ENCODE measurements at places on chromosomes 16 and 17.
A peak's percentile ranks its signal among the peaks of the same experiment; 100 is the strongest.

DNA sequence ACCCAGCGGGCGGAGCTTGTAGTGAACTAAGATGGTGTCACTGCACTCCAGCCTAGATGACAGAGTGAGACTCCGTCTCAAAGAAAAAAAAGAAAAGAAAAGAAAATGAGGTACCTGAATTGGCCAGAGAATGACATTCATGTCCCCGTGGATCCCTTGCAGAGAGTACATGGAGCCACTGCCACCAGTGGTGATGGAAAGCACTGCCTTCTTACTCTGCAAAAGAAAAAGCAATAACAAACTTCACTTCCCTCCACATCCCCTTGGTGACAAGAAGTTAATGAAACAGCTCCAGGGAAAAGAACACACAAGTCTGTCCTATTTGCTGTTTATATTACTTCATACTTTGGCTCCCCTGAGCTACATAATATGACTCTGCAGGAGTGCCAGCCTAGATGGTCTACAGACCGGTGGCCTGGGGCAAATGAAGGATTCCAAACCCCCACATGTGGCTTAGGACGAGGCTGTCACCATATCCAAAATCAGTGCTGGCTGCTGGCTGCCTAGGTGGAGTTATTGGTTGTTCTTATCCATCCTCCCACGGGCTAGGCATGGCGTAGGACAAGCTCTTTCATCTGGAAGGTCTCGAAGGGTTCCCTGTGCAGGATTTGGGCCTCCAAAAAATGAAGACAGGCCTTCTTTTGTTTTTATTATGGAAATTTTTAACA is 13.3 kb downstream of the NQO1 start:
- DNase-seq, result no peak

GRCh38 chr17:19311016-19311415 is 51.5 kb downstream of the B9D1 start:
- DNase-seq, result no peak

DNA sequence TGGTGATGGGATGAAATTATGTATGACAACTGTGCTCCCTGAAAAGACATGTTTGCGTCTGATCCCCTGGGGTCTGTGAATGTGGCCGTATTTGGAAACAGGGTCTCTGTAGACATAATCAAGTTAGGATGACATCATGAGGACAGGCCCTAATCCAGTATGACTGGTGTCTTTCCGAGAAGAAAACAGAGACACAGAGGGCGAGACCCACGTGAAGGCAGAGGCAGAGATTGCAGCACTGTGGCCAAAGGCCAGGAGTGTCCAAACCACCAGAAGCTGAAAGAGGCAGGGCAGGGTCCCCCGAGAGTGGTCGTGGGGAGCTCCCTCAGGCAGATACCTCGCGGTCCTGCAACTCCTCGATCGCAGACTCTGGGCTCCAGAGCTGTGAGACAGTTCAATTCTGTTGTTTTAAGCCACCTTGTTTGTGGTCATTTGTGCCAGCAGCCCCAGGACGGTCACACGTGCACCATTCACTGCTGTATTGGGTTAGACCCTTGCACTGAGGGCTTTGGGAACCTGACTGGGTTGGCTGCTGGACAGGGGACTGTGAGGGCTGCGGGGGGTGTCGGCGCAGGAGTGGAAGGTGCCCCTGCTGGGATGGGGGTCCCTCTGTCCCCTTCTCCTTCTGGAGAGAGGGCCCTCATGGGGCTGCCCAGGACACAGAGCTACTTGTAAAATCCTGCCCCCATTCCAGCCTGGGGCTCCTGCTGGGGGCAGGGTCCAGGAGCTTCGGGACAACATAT is 27.7 kb downstream of the METRNL start:
- no peak for DNase-seq

- no peak for DNase-seq
These were observed 40.3 kb upstream of the CRHR1 start for GRCh38 chr17:45743626-45744326.

GRCh38 chr17:11391134-11391533 is 150.1 kb downstream of the SHISA6 start:
- peak; percentile 29 for DNase-seq

DNA sequence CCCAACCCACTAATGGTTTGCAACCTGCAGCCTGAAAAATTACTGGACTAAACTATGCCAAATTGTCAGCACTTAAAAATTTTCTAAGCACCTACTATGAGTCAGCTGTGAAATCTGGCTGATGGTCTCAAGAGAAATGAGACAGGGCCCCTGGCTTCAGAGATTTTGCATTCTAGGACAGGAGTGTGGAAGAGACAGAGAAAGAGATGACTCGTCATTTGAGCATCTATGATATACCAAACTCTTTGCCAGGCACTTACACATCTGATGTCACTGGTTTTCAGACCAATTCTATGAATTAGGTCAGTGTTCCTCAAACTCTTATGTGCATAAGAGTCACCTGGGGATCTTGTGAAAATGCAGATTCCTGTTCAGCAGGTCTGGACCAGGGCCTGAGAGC is 44.4 kb downstream of the CLEC19A start:
- no peak for DNase-seq

DNA sequence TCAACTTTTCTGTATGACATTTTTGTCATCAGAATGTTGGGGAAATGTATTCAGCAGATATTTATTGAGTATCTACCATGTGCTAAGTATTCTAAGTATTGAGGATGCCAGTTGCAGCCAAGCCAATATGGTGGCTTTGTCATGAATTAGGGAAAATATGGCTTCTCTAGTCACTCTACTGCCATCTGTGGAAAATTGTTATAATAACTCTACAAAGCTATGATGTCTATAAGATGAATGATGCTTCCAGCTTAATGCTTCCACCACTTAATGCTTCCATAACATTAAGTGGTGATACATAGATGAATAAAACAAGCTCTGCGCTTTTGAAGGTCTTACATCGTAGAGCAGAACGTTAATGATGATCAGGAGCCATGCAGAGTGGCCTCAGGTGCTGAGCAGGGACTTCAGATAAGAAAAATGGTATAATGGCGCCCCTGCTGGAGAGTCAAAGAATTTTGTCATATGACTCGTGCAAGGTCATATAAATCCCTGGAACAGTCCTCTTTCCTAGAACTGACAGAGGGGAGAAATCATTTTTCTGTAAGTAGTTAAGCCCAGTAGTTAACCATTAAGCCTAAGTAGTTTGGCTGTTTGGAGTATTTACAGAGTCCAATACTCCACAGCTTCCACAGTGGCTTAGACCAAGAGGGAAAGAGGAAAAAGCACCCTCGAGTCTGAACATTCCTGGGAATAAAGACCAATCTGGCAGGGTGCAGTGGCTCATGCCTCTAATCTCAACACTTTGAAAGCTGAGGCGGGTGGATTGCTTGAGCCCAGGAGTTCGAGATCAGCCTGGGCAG is 2.7 kb upstream of the TMIGD1 start:
- peak; percentile 67 for DNase-seq

DNA sequence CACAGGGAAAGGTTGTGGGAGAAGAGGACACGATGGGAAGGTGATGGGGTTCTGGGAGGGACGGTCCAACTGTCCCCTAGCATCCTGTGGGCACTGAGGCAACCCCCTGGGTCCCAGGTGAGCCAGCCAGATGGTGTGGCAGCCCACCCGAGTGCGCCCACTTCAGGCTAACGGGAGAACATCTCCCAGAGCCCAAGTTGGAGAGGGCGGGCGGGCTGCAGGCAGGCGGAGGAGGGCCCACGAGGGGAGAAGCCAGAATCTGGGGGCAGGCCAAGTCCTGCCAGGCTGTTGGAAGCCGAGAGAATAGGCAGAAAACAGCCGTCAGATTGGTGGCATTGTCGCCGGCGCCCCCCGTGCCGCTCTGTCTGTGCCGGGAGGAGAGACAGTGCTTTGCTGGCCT is 13.8 kb upstream of the ABCC3 start:
- DNase-seq, result peak; percentile 49

- DNase-seq, result no peak
These were observed 17.3 kb upstream of the KCNJ12 start for GRCh38 chr17:21358682-21359482.

- peak; percentile 75 for DNase-seq
These were observed 6.3 kb downstream of the VWA3A start for GRCh38 chr16:22098405-22099255.

DNA sequence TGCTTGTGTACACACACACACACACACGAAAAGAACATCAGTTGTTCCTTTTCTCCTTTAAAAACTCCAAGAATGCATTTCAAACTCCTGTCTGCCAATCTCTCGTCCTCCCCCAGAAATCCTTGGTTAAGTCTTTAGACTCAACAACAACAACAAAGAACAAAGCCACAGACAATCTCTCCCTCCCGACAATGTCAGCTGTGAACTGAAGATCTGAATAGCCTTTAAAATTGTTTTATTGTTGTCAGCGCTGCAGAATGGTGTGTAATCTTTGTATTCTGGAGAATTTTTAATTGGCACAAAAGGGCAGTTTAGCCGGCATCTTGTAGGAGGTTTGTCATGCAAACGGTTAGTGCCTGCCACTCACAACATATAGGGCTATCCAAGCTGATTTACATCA is 219.5 kb downstream of the MSI2 start:
- DNase-seq, result peak; percentile 48

DNA sequence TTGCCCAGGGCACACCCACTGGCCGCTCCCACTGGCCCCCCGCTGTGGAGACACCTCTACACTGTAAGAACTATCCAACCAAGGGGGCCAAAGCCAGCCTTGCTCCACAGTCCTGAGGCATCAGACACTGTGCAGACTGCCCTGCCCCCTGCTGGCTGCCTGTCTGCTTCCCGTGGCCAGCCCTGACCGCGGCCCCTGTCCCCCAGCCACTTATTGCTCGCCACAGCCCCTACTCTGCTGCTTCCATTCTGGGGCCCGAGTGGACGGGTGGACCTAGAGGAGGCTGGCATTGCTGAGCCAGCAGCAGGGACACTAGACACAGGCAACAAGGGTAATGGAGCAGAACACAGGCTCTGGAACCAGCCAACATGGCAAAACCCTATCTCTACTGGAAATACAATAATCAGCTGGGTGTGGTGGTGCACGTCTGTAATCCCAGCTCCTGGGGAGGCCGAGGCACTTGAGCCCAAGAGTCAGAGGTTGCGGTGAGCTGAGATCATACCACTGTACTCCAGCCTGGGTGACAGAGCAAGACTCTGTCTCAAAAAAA is 19.7 kb upstream of the LRRC37A3 start:
- DNase-seq, result peak; percentile 75

- DNase-seq, result peak; percentile 31
These were observed 9.3 kb upstream of the METRNL start for GRCh38 chr17:83069931-83070742.

DNA sequence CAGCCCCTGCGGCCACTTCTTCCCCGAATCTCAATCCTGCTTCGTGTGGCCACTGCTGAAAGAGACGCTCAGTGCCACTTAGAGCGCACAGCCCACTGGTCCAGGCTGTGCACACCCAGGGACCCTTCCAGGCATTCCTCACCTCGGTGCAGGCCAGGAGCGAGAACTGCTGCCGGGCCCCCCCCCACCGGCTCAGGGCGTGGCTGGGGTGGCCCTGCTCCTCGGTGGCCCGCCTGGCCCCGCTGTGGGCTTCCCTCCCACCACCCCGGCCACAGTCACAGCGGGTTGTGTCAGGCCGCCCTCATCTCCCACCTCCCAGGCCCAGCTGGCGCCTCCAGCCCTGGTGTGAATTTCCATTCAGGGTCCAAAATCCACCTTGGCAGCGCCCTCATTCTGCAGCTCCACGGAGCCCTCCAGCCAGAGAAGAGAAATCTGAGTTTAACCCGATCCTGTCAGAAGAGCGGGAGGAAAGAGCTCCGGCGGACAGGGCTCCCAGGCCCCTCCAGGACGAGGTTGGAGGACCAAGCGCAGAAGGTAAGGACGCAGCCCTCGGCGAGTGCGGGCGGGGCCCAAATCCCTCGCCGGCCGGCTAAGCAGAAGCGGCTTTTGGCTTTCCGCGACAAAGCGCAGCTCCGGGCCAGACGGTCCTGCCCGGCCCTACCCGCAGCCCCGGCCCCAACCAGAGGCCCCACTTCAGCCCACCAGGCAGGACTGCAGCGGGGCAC is 12.0 kb downstream of the TBC1D16 start:
- peak; percentile 41 for DNase-seq

Measured in neural progenitor cell (in vitro differentiated cells).